DND-41 (cell line): ENCODE measurements at places on chromosomes 1 and 21.

GRCh38 chr1:11498956-11499594 is 20.1 kb downstream of the DISP3 start:
- DNase-seq, result no peak

GRCh38 chr1:44926311-44926781 is 60.0 kb downstream of the EIF2B3 start:
- DNase-seq, result no peak

DNA sequence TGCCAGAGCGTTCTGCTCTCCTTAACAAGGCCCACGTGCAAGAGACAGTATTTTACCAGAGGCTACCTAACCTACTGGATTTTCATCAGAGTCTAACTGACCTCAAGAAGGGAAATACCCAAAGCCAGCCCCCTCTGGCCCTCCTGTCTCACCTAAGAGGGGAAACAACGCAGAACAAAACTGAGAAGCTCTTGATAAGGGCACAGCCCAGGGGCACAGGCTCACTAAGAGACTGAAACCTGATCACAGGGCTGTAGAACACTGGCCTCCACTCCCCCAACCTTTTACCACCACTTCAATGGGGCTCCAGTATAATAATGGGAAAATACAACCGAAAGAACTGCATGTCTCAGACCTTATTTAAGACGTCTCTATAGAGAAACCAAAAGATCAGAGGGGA is 449.5 kb upstream of the CAMK1G start:
- DNase-seq, result no peak

GRCh38 chr1:3846541-3846940 is 10.5 kb downstream of the CEP104 start:
- DNase-seq, result no peak

DNA sequence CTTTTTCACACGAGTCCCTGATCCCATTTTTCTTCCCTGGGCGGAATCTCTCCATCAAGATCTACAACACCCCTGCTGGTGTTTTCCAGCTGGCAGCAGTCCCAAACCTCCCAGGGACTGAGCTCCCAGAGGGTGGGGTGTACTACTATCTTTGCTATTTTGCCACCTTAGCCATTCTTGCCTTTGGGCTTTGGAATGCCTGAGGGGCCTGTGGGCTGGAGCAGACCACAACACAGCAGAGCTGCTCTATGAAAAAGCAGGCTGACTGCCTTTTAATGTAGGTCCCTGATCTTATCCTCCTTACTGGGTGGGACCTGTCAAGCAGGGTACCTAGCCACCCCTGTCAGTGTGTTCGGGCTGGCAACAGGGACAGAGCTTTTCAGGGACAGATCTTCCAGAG is 91.9 kb downstream of the KCNT2 start:
- no peak for DNase-seq

DNA sequence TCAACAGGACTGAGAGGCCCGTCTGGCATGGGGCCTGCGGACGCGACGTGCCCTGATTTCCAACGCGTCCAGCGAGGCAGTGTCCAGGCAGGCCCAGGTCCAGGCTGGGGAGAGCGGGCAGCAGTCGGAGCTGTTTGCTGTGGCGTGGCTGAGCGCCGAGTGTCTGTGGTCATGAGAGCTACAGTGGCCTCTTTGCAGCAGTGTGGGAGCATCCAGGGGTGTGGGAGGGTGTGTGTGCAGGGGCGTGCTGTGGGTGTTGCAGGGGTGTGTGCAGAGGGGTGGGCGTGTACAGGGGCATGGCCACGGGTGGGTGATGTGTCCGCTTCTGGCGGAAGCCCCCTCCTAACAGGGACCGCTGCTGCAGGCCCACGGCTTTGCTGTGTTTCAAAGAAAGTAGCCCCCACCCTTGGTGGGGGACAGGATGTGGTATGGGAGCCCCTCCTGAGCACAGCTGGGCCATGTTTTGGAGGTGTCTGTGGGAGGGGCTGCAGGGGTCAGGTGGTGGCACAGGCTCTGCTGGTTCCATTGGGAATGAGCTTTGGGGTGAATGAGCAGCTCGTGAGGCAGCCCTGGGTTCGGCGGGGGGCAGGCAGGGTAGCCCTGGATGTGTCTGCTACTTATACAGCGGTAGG is 17.7 kb downstream of the PLCH2 start:
- peak; percentile 56 for DNase-seq

- peak; percentile 66 for DNase-seq
These were observed 8.0 kb upstream of the PLCH2 start for GRCh38 chr1:2468041-2468472.

DNA sequence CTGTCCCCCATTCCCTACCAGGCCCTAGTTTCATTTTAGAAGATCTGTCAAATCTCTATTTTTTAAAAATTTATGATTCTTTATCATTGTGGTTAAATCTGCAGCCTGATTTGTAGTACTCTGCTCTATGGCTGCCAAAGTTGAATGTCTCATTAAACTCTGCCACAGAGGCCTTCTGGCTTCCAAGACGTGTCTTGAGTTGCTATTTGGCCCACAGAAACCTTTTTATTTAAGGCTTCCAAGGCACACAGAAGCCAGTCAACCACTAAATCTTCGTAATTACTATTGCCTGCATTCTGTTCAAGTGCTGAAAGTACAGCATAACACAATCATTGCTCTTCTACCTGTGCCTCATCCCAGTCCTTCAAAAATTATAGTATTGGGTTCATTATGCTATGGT is 971.0 kb downstream of the NCAM2 start:
- DNase-seq, result no peak

DNA sequence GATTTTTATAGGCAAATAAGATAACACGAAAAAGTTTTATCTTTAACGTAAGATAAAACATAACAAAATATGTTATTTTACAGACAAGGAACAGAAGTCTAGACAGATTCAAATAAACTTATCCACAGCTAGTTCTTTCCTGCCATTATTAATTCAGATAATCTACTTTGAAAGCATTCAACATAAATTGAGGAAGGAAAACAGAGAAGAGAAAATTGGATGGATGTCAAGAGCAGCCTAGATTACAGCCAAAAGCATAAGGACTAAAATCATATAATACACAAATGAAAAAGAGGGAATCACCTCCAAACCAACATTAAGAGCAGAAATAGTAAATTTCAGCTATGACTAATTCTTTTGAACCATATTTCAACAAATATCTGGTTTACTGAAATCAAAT is 15.5 kb downstream of the TRIM33 start:
- DNase-seq, result no peak
